ENCODE measurements at places on chromosomes 5 and 9.

DNA sequence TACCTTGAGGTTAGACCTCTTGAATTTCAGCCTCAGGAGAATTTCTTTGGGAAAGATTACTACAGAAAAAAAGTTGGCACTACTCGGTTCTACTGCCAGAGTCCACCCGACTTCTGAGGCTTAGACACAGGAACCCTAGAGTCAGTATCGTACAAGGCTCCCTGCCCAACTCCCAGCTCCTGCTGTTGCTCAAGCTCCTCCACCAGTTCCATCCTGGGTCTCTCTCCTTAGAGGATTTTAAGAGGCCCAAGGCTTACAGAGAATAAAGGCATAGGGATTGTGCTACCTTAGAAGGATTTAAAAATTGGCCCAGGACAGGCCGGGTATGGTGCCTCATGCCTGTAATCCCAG is 29.0 kb upstream of the SSBP2 start:
- DNase-seq: no peak

- no peak for DNase-seq
Measured at GRCh38 chr5:155929112-155929511, 397.9 kb upstream of the SGCD start.

DNA sequence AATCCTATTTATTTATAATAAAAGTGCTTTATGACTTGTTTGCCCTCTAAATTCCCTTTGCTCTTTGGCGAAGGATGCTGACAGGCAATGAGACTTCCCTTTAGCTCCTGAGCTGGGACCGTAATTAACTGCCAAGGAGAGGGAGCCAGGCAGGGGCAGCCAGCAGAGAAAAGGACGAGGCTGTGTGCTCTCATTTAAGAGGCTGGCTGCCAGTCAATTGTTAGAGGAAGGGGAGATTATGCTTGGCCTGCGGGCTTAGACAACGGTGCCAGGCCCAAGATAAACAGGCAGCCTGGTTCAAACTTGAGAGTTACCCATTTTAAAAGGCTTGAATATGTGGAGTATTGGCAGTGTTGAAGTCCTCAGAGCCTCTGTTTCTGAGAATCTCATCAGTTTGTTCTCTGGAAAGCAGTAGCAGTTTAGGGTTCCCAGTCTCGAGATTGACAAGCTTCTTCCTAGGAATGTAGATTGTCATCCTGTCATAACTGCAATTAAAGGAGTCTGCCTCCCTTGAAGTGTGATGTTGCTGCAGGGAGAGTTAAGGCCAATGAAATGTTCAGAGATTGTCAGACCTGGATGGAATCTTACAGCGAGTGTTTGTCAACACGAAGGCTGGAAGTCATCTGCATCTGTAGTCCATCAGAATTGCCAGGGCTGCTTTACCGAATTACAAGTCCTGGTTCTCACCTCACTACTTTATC is 113.2 kb downstream of the JAKMIP2 start:
- no peak for DNase-seq

GRCh38 chr9:129968690-129969485 is 74.1 kb downstream of the FNBP1 start:
- no peak for DNase-seq

GRCh38 chr5:180486636-180487149 is 7.5 kb upstream of the CNOT6 start:
- no peak for DNase-seq

DNA sequence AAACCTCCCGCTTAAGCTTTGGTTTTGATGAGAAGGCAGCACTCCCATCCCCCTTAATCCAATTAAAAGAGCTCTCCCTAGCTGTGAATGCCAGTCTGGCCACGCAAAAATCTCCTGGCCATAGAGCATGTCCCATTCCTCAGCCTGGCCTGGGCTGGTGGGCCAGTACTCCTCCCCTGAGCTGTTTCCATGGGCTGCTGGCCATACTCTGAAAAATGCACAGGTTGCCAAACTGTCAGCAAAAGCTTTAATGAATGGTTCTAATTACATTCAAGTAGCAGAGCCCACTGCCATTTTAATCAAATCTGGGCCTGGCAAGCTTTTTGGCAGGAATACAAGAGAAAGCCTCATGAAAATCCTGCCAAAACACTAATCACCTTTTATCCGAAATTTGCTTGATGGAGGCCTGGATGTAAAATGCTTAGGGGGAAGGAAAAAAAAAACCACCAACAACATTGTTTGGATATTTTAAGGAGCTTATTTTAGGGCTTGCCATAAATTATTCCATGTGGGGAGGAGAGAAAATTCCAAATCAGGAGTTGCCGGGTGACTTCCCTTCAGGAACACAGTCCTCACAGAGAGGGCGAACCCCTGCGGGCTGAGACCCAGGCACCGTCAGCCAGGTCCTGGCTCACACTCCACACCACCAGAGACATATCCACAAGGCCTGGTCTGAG is 243.3 kb downstream of the SEC61B start:
- DNase-seq: no peak

- no peak for DNase-seq
Measured at GRCh38 chr5:100697970-100698369, 162.8 kb downstream of the FAM174A start.

DNA sequence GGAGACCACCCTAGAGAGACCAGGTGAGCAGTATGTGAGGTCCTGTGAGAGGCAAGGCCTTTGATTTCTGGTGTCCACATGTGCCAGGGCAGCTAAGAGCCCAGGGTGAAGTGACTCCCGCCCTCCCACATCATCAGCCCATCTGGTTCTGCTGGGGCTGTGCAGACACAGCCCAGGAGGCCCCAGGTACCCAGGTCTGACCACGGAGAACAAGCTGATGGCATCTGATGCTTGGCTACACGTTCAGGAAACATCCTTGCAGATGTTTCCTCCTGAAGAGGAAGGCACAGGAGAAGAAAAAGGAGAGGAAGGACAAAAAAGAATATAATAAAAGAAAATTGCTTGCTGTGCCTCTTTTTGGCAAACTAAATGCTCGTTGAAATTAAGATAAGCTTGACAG is 225.8 kb downstream of the PAX5 start:
- no peak for DNase-seq

DNA sequence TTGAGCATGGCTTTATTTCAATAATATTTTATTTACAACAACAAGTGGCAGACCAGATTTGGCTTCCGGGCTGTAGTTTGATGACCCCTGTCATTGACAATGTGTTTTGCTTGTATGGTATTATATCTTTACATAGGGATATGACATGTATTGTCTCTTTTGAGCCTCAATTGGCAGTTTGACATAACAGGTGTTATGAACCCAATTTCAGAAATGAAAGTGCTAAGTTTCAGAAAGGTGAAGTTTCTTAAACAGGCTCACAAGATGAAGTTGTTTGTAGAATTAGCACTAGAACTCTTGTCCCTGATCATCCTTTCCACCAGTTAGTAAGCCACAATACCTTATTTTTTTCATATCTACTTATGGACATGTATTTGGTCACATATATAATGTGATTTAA is 303.0 kb upstream of the GRIA1 start:
- DNase-seq: no peak

- no peak for DNase-seq
Measured at GRCh38 chr9:128259156-128259555, 16.7 kb downstream of the GOLGA2 start.

DNA sequence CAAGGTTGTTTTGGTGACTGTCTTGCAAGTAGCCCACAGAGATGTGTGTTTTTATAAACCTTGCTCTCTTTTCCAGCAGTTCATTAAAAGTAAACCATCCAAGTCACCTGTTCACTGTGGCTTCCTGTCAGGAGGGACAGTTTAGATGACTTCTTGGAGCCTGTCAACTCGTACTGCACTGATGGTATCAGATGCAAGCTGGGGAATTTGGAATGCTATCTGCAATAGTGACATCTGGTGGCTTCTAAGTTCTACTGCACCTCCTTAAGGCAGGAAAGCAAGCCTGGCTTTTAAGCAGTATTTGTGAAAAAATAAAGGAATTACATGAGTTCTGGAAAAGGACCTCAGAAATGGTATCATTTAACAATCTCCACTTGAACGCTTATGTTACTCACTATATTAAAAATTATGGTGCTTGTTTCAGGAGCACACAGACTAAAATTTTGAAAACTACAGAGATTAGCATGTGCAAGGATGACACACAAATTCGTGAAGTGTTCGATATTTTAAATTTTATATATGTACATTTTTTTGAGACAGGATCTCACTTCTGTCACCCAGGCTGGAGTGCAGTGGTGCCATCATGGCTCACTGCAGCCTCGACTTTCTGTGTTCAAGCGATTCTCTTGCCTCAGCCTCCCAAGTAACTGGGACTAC is 164.0 kb downstream of the TTC39B start:
- DNase-seq: no peak

DNA sequence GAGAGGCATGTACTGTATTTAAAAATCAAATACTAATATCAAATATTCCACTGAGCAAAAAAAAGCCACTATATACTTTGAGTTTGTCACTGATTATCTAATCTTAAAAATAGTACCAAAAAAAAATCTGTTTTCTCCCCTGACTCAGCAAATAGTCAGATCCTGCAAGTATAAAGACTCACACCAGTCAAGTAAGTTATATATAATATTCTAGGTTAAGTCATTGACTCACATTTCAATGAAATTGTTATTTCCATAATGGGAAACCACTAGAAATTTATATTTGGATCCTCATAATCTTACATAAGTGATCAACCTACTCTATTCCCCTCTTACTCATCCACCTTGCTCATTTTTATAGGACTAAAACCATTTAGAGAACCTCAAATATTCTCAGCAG is 447.2 kb upstream of the MEF2C start:
- no peak for DNase-seq

DNA sequence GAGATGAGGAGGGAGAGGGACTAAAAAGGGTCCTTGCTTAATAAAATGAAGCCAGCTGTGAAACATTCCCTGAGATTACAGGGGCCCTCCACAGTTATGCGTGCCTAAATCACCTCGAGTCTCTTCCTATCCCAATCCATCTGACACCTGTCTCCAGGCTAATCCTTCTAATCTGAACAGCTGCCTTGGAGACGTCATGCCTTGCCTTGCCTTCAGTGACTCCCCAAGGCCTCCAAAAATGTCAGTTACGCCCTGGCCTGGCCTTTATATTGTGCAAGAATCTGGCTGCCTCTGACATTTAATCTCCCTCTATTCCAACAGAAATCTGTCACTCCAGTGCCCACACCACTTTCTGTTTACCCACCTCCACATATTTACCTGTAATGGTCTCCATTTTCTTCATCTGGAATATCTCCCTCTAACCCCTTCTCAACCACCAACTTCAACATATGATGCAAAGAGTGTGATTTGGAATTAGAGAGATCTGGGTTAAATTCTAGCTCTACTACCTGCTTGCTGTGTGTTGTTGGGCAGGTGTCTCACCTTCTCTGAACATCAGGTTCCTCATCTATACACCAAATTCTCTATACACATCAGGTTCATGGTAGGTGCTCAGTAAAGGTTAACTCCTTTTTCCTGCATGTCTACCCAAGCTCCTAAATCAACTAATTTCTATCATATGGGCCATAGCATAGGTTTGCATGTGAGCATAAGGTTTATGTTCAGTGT is 57.9 kb downstream of the PTCD2 start:
- DNase-seq: no peak

- DNase-seq: no peak
Measured at GRCh38 chr5:103224118-103224893, 34.3 kb upstream of the MACIR start.
